ENCODE measurements at places on chromosomes 11 and 22.
A peak's percentile ranks its signal among the peaks of the same experiment; 100 is the strongest.

GRCh38 chr11:65506290-65506771 is 7.5 kb downstream of the MALAT1 start:
- DNase-seq: no peak

DNA sequence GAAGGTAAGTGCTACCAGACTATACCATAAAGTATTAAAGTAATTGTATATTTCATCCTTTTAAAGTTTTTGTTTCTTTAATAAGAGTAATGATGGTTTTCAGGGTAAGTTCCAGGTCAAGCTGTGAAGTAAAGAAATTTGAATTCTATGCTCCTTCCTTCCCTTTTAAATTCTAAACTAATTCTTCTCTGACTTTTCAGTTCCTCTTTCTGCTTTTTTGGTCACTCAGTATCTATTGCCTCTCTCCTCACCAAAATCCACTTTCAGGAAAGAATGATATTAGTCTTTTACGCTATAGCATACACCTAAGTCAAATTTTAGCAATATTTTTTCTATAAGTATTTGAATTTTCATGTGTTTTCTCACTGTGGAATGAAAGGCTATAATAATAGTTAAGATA is 8.2 kb downstream of the MMP8 start:
- no peak for DNase-seq

DNA sequence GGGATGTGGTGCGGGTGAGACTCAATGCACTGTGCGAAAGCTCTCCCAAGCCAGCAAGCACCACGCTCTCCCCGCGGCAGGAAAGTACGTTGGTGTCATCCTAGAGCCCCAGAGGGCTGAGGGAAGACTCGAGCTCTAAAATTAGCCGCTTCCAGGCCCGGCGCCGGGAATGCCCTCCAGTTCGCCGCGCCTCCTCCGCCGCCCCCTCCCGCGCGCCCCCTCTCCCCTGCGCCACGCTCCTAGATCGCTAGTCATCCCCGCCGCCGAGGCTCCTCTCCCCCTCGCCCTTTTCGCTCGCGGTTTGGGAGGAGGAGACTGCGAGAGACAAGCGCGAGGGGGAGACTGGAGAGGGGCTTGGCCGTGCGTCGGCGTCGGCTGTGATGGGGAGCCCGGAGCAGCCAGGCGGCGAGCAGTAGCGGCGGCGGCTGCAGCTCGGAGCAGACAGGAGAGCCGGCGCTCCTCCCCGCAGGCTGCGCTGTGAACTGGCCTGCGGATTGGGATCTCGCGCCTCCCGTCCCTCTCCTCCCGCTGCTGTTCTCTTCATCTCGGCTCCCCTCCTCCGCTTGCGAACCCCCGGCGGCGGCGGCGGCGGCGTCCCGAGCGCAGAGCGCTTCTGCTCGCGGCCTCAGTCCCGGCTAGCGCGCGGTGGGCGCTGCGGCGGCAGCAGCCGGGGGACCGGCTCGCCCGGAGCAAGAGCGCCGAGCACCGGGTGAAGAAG is at the start of gene FAT3:
Gene FAT3, plus strand, starts transcription at position 412 of the 718 bp plus-strand sequence. CDS start 127,295 bp downstream, outside the sequence.
- peak; percentile 94 for DNase-seq

DNA sequence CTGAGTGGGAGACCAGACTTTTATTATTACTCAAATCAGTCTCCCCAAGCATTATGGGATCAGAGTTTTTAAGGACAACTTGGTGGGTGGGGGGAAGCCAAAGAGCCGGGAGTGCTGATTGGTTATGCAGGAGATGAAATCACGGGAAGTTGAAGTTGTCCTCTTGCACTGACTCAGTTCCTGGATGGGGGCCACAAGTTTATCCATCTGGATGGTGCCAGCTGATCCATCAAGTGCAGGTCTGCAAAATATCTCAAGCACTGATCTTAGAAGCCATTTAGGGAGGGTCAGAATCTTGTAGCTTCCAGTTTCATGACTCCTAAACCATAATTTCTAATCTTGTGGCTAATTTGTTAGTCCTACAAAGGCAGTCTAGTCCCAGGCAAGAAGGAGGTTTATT is 53.5 kb upstream of the LMO1 start:
- no peak for DNase-seq

- DNase-seq: no peak
Measured at GRCh38 chr22:42797011-42797410, 60.1 kb downstream of the ARFGAP3 start.

DNA sequence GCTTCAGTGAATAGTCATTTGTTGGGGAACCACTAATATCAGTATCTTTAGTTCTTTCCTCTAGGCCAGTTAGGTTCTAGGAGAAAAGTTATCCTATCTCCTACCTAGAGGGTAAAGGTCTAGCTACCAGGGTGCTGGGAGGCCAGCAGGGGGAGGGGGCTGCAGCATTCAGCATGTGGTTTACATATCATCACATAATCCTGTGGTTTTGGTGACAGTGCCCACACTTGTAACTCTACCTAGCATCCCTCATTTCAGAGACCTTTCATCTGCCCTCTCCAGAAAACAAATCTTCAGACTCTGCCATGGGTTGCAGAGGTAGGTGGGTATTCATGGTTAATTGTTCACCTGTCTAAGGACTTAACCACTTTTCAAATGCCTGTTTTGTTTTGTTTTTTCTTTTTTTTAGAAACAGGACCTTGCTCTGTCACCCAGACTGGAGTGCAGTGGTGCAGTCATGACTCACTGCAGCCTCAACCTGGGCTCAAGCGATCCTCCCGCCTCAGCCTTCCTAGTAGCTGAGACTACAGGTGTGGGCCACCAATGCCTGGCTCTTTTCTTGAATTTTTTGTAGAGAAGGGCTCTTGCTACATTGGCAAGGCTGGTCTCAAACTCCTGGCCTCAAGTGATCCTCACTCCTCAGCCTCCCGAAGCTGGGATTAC is 146.8 kb downstream of the ENTHD1 start:
- DNase-seq: no peak

- DNase-seq: peak; percentile 57
Measured at GRCh38 chr11:27282806-27283205, 80.2 kb downstream of the CCDC34 start.

- peak; percentile 88 for DNase-seq
Measured at GRCh38 chr11:22920939-22921565, 60.8 kb upstream of the CCDC179 start.

GRCh38 chr11:46526216-46527215 is 67.3 kb downstream of the AMBRA1 start:
- no peak for DNase-seq

GRCh38 chr22:19085233-19085718 is 36.9 kb downstream of the DGCR2 start:
- peak; percentile 60 for DNase-seq

DNA sequence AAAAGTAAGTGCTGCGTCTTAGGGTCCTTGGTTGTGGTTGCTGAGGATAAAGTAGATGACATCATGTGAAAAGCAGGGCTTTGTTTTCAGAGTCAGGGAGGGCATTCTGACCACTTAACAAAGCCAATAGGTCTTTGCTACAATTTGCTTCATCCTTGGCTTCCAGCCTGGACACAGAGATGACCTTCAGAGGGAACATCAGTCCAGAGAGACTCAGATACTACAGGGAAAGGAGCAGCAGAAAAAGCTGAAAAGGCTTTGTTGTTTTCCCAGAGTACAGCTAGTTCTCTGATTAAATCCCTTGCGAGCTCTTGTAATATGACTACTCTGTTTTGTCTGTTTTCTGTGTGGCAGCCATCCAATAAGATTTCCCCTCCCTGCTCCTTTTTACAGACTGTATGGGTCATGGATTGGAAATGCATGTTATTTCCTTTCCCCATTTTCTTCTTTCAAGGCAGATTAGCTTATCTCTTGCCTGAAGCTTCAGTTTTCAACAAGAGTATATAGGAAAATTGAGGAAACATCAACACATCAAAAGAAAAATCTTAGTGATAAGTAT is 31.9 kb downstream of the ATG13 start:
- DNase-seq: peak; percentile 58

DNA sequence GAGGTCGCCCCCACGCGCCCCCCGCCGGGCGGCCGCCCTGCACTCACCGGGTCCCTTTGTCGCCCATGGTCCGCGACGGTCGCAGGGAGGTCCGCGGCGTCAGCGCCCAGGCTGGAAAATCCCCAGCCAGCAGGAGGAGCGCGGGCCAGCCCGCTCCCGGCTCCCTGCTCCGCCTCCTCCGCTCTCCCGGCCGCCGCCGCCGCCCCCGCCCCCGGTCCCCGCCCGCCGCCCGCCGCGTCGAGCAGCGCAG is at the start of gene ARRB1:
Gene ARRB1, minus strand, starts transcription at position 121 of the 250 bp plus-strand sequence. Its CDS starts 54 bp downstream, at position 67.
- no peak for DNase-seq

GRCh38 chr11:34439610-34440198 is 970 bp downstream of the CAT start:
- no peak for DNase-seq

- no peak for DNase-seq
Measured at GRCh38 chr11:65613091-65613928, 711 bp downstream of the MAP3K11 start.

DNA sequence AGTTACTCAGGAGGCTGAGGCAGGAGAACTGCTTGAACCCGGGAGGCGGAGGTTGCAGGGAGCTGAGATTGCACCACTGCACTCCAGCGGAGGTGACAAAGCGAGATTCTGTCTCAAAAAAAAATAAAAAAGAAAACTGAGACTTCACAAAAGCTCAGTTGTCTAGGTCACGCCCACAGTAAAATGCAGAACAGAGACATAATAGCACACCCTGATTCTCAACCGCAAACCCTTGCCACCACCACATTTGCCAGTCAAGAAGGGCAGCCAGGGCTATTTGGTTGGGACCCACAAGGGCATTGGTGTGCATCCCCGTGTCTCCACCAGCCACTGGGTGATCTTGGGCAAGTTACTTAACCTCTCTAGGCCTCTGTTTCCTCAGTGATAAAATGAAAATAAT is 25.4 kb downstream of the CREB3L1 start:
- DNase-seq: no peak

DNA sequence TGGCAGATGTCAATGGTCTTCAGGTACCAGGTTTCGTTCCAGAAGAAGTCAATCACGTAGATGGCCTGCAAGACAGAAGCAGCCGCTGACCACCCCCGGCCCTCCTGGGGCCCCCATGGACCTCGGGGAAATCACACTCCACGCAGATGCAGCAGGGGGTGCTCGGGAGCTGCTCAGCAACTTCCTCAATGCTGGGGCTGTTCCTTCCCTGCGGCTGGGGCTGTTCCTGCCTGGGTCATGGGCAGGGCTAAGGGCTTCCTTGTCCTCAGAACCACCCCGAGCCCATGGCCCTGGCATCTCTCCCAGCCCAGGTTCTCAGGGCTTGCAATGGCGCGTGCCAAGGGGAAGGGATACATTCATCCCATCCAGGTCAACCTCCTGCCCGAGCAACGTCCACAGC is 10.3 kb downstream of the DHCR7 start:
- no peak for DNase-seq
